Kidney epithelial cell (primary cell): ENCODE measurements at places on chromosomes 4 and X. TPM values are rescaled to one million over a fixed set of nuclear protein-coding genes. Genes with fewer than 3 reads are reported as not detected.

DNA sequence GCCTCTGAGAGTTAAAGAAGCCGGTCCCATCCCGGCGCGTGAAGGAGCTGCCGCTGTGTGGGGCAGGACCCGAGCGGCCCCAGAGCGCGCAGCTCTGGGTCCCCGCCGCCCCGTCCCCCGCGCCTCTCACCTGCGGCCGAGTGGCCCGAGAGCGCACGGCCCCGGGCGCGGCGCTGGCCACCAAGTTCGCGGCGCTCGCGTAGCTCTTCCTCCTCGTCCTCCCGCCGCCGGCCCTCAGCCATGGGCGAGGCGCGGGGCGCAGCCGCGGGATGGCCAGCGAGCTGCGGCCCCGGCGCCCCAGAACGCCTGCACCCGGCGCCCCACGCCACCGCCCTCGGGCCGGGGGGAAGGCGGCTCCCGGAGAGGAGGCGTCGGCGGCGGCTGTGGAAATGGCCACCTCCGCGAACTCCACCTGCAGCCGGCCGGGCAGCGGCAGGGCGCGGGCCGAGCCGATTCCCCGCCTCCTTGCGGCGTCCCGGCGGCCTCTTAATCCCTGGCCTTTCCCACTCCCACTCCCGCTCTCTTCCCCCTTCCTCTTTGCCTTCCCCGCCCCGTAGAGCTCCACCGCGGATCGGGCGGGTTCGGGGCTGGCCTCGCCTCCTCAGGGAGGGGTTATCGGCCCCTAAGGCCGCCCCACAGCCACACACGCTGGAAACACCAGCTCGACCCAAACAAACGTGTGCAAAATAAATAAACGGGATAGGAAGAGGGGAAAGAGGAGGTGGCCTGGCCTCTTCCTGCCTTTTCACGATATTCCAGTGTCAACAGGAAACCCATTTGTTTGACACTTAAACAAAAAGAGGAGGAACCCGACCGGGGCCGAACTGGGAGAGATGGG is at the start of gene SH3D19:
TSS of gene SH3D19 (minus strand) at position 495 of the 838 bp plus-strand sequence. CDS start at position 242, 253 bp downstream.
- DNase-seq, result no peak

- DNase-seq, result no peak
These were observed 10.9 kb upstream of the CPLX1 start for GRCh38 chr4:836750-837301.

- no peak for DNase-seq
These were observed 78.9 kb downstream of the NSUN7 start for GRCh38 chr4:40828661-40829060.

GRCh38 chrX:73876911-73877310 is 313.9 kb downstream of the CHIC1 start:
- DNase-seq, result no peak

GRCh38 chr4:83558680-83559079 is 22.8 kb downstream of the GPAT3 start:
- DNase-seq, result no peak

GRCh38 chr4:92477298-92477697 is 173.5 kb downstream of the GRID2 start:
- no peak for DNase-seq

GRCh38 chr4:168849030-168849675 is 160.9 kb downstream of the CBR4 start:
- no peak for DNase-seq

GRCh38 chr4:7173841-7174449 is 18.4 kb upstream of the SORCS2 start:
- DNase-seq, result no peak

DNA sequence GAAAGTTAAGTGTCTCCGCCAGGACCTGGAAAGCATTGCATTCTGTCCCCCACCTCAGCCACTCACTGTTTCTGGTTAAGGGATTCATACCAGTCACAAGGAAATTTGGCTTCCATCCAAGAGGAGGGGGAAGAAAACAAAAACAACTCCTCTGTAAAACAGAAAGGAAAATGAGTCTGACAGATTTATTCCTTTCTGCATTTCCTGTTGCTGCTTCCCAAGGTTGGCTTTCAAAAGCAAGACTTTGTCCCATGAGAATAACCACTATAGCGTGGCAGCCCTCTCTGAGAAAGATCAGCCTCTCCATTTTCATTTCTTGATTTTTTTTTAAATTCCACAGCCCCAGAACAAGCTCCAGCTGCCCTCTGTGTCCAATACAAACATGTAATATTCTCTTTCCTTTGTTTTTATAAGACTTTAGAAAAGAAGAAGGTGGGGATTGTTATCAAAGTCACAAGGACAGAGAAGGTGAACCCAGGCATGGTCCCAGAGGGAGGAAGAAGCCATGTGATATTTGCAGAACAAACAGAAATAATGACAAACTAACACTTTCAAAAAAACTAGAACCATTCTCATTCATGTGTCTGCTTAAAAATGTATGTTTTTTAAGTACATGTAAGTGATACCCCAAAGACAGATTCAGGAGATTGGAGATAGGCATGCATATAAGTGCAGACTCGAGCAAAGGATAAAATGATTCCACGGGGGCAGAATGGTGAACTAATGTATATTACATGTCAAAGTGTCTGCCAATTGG is 90.7 kb upstream of the DCLK2 start:
- DNase-seq, result no peak

DNA sequence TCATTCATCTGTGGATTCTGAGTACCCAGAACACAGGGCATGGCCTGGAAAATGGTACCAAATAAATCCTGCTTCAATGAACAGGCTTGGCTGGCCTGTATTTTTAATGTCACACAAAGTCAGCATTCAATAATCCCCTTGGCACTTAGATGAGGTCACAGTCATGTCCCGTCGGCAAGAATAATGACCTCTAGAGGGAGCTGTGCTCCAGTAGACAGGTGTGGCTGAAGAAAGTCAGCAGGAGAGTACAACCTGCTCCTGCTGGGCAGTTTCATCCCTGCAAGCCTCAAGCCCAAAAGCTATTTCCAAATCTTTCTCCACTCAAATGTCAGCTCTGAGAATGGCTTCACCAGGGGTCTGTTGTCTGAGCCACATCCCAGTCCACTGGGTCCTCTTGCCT is 404.0 kb upstream of the F9 start:
- DNase-seq, result peak; percentile 7

- DNase-seq, result no peak
These were observed 2.4 kb downstream of the NKX3-2 start for GRCh38 chr4:13541720-13542576.

FRMD7 gene
- total RNA-seq, result not detected in 2 replicates

MAGEA8 gene
- total RNA-seq, result not detected in 2 replicates

GRPR gene
- total RNA-seq, result not detected in 2 replicates

RBM46 gene
- 0.04 and 0.21 TPM in 2 replicates for total RNA-seq
